NCI-H187 (cell line): ENCODE measurements at places on chromosomes 1 and 21.

- no peak for DNase-seq
These were observed 275.7 kb upstream of the C1orf174 start for GRCh38 chr1:4175566-4176405.

- DNase-seq = no peak
These were observed 305.4 kb upstream of the PTBP2 start for GRCh38 chr1:96416111-96416595.

DNA sequence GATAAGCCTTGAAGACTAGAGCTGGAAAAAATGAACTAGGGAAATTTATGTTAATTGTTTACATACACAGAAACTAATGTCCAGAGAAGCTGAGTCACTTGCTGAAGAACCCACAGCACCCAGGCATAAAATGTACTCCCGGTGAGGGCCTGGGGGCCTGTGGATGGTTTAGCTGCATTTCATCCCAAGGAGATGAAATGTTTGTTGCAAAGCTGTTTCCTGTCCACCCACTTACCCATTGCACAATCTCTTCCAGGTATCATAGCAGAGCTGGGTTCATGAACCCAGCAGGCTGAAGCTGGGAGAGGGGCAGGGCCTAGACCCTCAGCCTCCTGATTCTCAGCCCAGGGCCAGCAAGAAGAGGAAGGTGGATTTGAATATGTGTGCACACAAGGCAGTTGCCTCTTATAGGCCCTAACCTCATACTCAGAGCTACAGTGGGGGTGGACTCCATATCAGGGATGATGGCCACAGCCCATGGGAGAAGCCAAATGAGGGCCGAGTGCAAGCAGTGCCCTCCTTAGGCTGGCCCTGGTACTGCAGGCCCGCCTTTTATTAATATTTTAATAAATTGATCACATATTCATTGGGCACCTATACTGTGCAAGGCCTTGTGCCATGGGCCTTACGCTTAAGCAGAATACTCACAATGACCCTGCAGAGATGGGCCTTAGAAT, 110.8 kb downstream of the LACTBL1 start:
- no peak for DNase-seq

DNA sequence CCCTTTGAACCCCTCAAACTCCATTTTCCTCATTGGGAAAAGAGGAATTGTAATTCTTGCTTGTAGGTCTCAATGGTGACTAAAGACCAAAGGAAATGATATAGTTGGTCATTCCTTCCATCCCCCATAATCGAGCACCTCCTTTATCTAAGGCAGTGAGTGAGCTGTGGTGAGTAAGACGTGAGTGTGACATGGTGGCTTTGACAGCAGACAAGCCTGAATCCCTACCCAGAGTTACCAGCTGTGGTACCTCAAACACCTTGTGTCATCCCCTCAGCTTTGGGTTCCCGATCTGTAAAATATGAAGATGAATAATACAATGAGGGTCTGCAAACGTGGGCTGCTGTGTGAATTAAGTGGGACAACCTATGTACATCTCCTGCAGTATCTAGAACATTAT, 8.4 kb downstream of the TRAF5 start:
- no peak for DNase-seq

- no peak for DNase-seq
These were observed 47.6 kb downstream of the ACP6 start for GRCh38 chr1:147622731-147623130.

GRCh38 chr1:212228591-212229119, 56.6 kb upstream of the PPP2R5A start:
- no peak for DNase-seq

GRCh38 chr1:32797456-32797855, 19.7 kb downstream of the YARS1 start:
- DNase-seq = no peak

GRCh38 chr1:94633051-94633450, 91.5 kb upstream of the F3 start:
- no peak for DNase-seq

- DNase-seq = no peak
These were observed 23.7 kb upstream of the IL20 start for GRCh38 chr1:206841609-206842323.

GRCh38 chr1:216388558-216388957, 34.7 kb downstream of the USH2A start:
- no peak for DNase-seq

DNA sequence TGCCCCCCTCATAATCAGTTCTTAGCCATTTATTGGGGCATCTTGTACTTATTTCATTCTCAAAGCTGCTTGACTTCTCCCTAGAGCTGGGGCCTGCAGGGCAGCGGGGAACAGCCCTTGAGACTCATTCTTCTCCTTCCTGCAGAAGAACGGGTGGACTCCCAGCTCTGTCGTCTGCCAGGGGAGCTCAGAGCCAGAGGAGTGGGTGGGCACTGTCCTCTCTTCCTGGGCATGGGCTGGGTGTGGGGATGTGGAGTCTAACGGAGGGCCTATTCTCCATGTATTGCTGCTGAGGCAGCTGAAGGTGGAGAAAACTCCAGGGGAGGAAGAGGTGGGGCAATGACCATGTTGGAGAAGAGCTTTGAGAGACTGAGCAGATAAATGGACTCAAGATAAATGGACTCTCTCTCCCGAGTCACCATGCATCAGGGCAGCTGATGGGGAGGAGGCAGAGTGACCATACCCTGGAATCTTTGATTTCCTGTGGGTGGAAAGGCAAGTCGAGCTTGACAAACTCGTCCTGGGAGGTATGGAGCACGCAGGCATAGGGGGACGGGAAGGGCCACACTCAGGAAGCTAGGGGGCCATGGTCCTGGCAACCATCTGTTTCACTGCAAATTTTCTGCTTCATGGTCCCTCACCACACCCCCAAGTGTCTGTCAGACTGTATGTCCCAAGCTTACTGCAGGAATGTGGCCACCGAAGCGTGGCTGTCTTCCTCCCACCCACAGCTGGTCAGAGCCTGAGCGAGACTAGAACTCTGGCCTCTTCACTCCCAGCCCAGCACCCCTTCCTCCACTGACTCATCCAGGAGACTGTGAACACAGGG, 56.9 kb upstream of the ATP2B4 start:
- DNase-seq = no peak

- DNase-seq = no peak
These were observed 83.7 kb upstream of the IFFO2 start for GRCh38 chr1:19040010-19040680.

- no peak for DNase-seq
These were observed 58.3 kb upstream of the ANGPTL3 start for GRCh38 chr1:62539028-62539447.

- DNase-seq = no peak
These were observed 21.5 kb downstream of the FGGY start for GRCh38 chr1:59318271-59318860.

DNA sequence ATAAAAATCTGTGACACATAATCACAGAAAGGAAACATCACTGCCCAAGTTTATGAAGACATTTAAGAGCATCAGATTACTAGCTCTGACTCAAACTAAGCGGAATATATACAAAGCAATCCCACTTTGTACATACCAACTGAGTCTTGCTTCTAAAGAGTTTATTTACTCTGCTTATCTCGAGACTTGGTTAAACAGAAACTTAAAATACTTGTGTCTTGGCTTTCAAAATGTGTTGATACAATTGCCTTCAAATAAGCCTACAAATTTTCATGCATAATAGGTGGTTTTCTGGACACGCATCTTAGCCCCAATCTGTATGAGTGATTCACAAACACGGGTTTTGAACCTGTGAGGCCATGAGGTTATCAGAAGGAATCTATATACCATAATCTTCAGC, 21.0 kb downstream of the CD160 start:
- DNase-seq = no peak

GRCh38 chr1:78726686-78727085, 77.1 kb downstream of the IFI44 start:
- DNase-seq = no peak

DNA sequence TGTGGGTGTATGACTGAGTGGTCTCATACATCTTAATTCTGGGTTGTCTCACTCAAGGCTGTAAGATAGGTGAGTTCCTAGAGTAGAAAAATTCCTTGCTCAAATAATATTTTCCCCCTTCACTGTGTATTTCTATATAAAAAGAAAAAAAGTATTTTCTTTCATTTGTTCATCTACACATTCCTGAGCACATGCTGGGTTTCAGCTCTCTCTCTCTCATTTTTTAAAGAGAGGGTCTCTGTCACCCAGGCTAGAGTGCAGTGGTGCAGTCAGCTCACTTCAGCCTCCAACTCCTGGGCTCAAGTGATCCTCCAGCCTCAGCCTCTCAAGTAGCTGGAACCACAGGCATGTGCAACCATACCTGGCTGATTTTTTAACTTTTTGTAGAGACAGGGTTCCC, 22.0 kb downstream of the DDI2 start:
- DNase-seq = no peak

DNA sequence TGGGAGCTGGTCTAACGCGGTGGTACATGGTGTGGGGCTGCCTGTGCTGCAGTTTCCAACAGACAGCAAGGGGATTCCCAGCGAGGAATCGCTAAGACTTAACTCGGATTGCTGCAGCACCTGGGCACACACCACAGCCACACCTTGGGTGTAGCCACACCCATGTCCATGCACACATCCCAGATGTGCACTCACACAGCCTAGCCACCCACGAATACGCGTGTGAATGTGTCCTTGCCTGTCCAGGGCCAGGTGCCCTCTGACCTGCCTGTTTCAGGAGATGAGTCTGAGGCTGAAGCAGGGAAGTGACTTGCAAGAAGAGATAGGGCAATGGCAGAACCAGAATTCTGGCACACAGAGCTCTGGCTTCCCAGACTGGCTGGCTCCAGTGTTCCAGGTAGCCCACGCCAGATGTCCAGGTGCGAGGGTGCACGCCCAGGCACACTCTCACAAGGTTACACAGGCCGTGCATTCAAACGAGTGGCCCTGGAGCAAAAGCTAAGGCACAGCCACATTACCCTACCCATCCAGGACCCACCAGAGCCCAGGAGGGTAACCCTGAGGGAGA, 272.7 kb downstream of the TRABD2B start:
- DNase-seq = no peak
